DMS 273 treated with DMSO at 0.1 percent for 48 hours (cell line): ENCODE measurements at places on chromosomes 7 and 10.

GRCh38 chr10:96416643-96417042 lies 57.8 kb upstream of the OPALIN start:
- DNase-seq, result no peak

- DNase-seq, result no peak
Observed at GRCh38 chr10:122344741-122345258, 29.7 kb upstream of the PLEKHA1 start.

GRCh38 chr7:45224832-45225231 lies 67.2 kb downstream of the RAMP3 start:
- no peak for DNase-seq

- no peak for DNase-seq
Observed at GRCh38 chr7:8155836-8156235, 106.1 kb downstream of the ICA1 start.

DNA sequence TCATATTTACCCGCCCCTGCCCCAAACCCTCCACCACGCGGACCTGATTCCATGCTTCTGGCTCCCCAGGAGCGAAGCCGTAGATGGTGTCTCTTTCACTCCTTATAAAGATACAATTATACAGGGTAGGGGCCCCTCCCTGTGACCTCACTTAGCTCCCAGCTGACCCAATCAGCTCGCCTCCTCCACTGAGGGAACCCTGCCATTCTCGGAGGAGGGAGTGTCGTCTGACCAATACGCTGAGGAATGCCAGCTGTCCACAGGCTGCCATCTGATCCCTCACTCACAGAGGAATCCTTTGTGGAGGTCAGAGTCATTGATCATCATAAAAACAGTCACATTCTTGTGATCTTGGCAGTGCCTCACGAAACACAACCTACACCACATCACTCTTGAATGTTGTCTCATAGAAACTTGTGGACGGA lies 67.5 kb upstream of the INSIG1 start:
- no peak for DNase-seq

- no peak for DNase-seq
Observed at GRCh38 chr10:29858702-29859267, 200.6 kb downstream of the JCAD start.

- DNase-seq, result no peak
Observed at GRCh38 chr10:26311383-26311940, 94.9 kb downstream of the GAD2 start.
